Stimulated activated CD8-positive, alpha-beta memory T cell treated with anti-CD3 and anti-CD28 coated beads, Interleukin-4, amount 100 ng/mL, for 24 hours (primary cell): ENCODE measurements at places on chromosomes 2 and 18.

- no peak for DNase-seq
Measured at GRCh38 chr2:238557936-238558335, 131.2 kb downstream of the ASB1 start.

DNA sequence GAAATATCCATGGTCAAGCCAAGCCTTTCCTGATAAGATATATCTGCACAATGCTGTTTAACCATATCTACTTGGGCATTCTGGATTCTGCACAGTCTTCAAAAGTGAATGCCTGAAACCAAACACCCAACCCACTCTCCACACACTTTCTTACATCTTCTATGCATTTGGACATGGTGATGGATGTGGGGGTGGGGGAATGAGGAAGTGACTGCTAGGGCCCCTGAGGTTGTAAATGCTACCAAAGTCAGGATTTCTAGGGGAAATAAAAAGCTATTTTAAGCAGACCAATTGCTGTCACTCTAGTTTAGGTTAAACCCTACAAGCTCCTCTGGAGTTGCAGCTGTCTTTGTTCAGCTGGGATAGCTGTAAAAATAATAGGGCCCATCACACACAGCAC, 26.7 kb upstream of the TGFA start:
- no peak for DNase-seq

DNA sequence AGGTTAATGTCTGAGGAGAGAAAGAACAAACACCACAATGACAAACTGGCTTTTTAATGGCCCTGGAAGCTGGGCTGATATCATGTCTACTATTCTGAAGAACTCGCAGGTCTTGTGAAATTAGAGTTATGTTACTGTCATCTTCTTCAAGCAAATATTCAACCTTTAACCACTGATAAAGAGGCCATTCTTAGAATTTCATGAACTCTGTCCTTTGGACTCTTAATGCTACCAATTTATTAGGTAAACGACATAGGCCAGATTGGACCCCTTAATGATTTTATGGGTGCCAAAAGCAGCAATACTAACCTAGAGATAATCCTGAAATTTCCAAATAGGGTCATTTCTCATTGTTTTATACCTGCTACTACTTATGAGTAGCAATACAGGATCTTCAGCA, 109.0 kb upstream of the ACVR1C start:
- DNase-seq, result no peak

GRCh38 chr2:6445156-6445555, 420.6 kb downstream of the CMPK2 start:
- DNase-seq, result no peak

DNA sequence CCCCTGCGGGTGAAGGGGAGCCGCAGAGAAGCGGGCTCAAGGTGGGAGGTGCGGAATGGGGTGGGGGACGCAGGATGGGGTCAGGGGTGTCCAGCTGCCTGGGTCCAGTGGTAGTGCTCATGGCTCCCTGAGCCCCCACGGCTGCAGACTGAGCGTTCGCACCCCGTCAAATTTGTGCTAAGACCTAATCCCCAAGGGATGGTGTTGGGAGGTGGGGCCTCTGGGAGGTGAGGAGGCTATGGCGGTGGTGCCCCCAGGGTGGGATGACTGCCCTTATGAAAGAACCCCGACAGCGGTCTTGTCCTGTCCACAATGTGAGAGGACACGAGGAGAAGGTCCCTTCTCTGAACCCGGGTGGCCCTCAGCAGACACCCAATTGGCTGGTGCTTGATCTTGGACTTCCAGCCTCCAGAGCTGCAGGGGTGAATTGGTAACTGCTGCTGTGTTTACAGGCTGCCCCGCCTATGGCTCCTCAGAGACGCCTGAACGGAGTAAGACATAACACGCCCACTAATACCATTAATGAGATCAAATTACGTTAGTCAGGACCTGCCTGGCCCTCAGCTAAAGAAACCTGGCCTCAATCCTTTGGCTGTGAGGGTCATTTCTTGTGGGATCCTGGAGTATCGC, 42.6 kb downstream of the PXDN start:
- DNase-seq, result no peak

- no peak for DNase-seq
Measured at GRCh38 chr2:39632876-39633275, 32.8 kb upstream of the TMEM178A start.
